ENCODE measurements at places on chromosomes 1 and 21.

GRCh38 chr21:36478207-36478701 is 1.7 kb downstream of the CLDN14 start:
- DNase-seq = no peak

DNA sequence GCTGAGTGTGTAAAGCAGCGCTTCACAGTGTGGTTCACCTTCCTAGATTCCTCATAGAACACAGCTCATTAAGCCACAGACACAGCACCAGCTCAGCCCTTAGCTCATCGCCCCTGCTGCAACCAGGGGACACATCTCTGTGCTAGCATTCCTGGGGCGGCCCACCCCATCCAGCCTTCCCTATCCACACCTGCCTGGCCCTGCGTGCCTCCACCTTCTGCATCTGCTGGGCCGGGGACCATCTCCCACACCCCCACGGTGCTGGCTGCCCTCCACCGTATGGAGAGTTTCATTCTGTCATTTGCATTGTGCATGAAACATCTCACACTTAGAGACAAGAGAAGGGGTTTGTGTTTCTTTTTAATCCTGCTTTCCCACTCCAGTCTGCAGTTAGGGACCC is 35.8 kb upstream of the PRSS38 start:
- DNase-seq = no peak

DNA sequence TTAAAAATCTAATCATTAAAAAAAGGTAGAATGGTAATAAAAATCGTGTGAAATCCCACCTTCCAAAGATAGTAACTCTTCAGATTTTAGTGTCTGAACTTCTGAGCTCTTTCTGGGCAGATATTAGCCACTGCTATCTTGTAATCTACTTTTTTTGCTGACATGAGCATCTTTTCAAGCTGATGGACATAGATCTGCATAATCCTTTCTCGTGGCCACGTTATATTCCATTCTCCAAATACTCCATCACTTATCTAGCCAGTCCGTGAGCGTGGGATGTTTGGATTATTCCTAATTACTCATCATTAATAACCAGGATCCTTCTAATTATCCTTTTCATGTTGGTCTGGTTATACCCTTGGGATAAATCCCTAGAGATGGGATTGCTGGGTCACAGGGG is 254.2 kb upstream of the VAMP3 start:
- no peak for DNase-seq

DNA sequence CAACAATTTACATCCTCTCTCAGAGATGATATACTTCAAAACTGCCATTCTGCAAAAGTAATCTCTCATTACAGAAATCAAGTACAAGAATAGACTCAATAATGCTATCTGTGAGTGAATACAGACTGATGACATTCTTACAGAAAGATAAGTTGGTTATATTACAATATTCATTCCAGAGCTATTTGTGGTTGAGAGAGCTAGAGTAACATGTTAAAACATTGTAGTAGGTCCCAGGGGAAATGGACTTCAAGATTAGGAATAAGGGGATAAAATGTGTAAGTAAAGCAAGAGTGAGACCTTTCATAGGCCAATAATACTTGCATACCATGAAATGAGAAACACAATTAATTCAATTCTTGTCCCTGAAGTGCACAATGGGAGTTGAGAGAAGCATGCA is 1.5 kb downstream of the F13B start:
- no peak for DNase-seq

GRCh38 chr1:71294178-71294577 is 213.3 kb upstream of the ZRANB2 start:
- DNase-seq = no peak

DNA sequence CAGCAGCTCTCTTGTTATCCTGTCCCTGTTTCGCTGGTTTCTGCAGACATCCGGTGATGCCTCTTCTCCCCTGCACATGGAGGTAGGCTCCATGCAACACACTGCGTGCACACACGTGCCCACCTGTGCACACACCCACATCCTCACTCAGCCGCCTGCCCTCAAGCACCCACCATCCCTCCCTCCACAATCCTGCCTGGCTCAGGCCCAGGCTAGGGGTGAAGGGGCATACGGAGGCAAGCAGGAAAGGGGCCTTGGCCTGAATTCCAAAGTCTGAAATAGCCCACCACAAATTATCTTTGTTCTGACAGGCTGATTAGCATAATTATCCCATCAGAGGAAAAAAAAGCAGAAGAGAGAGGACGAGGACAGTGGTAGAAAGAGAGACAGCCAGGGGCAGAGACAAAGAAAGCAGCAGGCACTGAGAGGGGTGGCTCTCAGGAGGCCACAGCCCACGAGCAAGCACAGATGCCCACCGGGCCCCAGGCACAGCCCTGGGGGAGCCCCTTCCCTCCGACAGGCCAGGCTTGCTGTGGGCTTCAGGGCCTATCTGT is 73.2 kb downstream of the GRIK3 start:
- no peak for DNase-seq

- DNase-seq = no peak
Observed at GRCh38 chr1:154199563-154199879, 6.6 kb downstream of the CFAP141 start.

GRCh38 chr21:35329940-35330660 is 281.0 kb upstream of the RUNX1 start:
- no peak for DNase-seq

- no peak for DNase-seq
Observed at GRCh38 chr1:174652569-174653280, 205.0 kb downstream of the GPR52 start.

- no peak for DNase-seq
Observed at GRCh38 chr1:201999625-202000238, 10.7 kb upstream of the ELF3 start.

DNA sequence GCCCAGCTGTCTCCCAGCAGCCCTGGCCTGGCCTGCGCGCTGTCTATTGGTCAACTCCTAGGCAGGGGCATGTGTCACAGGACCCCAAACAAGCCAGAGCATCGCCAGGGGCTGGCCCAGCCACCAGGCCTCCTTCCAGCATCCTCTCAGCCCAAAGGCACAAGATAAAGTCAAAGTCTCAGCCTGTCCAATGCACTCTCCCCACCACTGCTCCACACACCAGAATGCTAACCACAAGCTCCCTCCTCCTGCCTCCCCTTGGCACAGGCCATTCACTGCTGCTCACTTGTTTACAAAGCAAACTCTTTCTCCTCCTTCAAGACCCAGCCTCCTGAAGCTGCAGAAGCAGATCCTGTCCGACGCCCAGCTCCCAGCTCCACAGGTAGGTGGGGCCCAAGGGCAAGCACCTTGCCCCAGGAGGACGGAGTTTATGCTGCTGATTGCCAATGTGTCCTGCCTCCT is 133.4 kb downstream of the DMRTB1 start:
- no peak for DNase-seq

- DNase-seq = no peak
Observed at GRCh38 chr1:26017606-26018005, 4.0 kb upstream of the EXTL1 start.

- no peak for DNase-seq
Observed at GRCh38 chr1:31877544-31877943, 60.6 kb downstream of the PTP4A2 start.

DNA sequence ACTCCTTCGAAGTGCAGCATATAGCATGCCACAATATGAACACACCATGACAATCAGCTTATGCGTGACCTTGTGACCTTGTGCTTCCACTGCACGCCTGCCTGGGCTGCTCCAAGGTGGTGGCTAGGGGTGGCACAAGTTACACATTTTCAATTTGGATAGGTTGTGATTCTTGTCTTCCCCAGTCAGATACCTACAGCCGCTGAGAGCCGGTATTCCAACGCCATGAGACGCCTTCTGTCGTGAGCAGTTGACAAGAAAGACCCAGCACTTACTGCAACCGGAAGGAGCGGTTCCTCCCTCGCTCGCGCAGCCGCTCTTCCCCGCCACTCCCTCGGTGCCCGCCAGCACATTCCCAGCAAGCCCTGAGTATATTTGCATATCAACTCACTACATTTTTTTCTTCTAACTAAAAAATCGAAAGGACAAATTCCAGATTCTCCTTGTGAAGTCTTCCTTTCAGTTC is 359 bp upstream of the RNU11 start:
- DNase-seq = peak; percentile 62

DNA sequence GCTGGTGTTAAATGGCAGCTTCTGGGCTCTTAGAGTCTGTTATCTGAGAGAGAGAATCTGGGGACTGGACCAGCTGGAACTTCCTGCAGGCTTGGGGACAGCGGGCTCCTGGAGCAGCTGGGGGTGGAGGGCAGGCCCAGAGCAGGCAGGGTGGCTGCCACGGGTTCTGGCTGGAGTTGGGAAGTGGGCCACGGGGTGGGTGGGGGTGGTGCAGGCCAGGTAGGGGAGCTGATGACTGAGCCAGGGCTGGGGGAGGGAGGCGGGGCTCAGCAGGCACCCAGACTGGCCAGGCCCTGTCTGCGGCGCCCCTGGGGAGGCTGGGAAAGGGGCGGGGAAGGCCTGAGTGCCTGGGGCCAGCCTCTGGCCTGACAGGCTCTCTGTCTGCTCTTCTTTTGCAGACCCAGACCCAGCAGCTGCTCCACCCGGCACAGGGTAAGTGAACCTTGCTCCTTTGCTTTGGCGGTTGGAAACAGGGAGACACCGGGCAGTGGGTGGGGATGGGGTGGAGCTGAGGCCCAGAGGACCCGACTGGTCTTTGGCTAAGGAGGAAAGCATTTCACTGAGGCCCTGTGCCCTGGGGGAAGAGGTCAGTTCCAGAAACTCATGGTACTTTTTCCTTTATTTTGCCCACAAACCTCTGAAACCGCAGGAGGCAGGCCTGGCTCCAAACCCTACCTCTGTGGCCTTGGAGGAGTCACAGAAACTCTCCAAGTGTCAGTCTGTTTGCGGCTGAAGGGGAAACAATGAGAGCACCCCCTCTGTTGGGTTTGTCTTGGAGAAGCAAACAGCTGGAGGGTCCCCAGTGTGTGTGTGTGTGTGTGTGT is 48.8 kb downstream of the ARHGEF10L start:
- no peak for DNase-seq

DNA sequence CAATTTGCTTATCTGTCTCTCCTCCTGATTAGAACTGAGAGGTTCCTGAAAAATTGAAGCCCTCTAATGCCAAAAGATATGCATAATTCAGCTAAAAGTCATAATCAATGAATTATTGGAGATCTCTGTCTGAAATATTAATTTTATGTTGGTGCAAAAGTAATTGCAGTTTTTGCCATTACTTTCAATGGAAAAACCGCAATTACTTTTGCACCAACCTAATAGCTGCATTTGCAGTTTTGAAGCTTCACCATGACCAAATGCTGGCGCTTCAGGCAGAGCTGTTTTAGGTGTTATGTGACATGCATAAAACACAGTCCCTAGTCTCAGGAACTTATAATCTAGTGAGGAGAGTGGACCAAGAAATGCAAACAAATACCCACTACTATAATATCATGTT is 29.7 kb upstream of the FASLG start:
- no peak for DNase-seq

DNA sequence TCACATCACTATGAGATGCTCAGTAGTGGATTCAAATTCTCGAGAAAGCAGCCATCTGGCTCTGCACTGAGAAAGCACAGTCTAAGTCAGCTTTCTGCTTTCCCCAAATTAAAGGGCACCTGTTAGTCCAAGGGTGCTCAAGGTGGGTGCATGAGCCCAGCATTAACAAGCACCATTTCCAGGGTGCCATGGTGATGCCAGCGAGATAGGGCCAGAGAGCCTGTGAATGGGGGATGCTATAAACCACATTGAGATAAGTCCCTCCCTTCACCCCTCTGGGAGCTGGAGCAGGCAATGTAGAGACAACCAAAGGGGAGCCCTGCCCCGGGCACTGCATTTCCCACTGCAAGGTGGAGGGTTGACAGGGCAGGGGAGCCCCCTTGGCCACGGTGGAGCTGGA is 568.2 kb downstream of the AJAP1 start:
- no peak for DNase-seq

DNA sequence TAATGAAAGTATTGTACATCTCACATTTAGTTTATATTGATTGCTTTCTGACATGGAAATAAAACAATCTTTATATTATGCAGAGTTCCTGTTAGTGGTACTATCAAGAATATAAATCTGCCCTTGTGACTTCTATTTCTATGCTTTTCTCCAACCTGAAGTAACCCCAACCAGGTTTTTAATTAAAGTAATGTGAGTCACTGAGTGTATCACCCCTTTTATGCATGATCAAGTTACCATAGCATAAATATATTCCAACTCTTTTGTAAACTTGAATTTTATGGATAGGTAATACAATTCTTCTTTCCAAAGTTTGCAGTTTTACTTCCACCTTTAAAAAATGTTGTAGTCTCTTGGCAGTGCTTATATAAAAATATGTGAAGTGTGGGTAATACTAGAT is 532.3 kb downstream of the USP25 start:
- DNase-seq = no peak

DNA sequence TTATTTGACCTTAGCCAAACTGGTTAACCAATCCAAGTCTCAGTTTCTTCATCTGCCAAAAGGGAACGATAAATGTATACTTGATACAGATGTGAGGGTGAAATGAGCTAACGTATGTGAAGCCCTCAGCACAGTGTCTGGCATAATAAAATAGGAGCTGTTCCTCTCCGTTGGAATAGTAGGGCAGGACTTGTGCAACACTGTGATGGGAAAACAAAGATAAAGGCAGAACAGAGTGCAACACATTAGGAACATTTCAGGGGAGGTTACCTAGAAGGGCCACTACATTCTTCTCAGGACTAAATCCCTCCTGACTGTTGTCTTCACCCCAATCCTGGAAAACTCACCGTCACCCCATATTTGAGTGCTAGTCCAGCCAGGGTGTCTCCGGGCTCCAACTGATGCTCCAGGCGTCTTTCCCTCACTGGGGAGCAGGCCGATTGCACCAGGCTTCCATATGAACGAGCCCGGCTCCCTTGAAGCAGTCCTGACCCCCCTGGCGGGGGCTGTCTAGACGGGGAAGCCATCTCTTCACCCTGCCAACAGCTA is 896 bp downstream of the LYSMD1 start:
- DNase-seq = no peak

- DNase-seq = no peak
Observed at GRCh38 chr1:27689423-27690173, 17.6 kb upstream of the IFI6 start.

DNA sequence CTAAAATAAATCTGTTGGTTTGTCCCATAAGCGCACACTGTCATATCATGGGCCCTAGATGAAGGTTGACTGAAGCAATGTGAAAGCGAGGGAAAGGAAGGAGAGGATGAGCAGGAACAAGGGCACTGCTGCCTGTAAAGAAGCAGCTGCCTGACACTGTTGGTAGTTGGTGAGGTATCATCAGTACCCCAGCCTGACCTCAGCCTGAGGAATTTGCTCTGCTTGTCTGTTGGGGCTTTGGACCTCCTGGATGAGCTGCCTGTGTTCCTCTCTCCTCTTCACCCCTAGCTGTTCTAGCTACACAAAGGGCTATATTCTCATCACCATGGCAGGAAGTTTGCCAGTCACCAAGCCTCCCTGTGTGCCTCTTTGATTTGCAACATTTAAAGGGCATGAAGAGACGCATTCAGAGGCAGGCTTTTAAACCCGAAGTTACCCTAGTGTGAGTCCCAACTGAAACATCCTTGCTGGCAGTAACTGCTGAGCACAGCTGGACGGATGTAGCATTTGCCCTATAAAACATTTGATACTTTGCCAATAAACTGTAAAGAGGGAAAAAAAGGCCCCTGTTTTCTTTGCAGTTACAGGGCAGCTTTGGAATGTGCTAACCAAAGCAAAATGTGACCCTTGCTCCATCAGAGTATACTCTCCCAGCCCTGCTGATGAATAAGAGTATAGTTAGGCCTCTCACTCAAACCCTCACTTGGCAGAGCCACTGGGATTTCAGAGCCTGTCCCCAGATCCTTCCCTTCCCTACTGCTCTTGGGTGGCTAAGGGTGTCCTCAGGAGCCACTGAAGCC is 22.2 kb upstream of the SPATA6 start:
- DNase-seq = no peak

- no peak for DNase-seq
Observed at GRCh38 chr1:160367516-160367900, 637 bp downstream of the NHLH1 start.

GRCh38 chr1:81573458-81573857 is 227.3 kb upstream of the ADGRL2 start:
- no peak for DNase-seq
